ENCODE measurements at places on chromosomes 3 and 15. TPM values are rescaled to one million over a fixed set of nuclear protein-coding genes. Genes with fewer than 3 reads are reported as not detected.

- no peak for DNase-seq
Observed at GRCh38 chr15:99165020-99165790, 60.3 kb downstream of the SYNM start.

- no peak for DNase-seq
Observed at GRCh38 chr3:176946202-176946601, 251.1 kb downstream of the TBL1XR1 start.

- no peak for DNase-seq
Observed at GRCh38 chr3:124699686-124700396, 30.4 kb upstream of the UMPS start.

DNA sequence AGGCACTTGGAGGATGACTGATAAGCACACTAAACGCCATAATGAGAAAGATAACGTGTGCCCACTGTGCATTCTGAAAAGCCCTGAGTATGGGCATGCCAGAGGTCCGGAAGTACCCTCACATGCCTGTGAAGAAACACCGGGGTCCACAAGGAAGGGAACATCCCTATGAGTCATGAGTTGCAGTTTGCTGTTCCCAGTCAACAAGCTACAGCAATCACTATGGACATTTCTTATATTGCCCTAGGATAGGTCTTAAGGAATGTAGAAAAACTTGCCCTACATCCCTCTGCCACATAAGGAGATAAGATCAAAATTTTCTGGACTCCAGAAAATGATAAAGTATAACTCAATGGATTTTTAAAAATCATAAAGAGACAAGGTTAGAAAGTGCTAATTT, 9.9 kb downstream of the MB21D2 start:
- DNase-seq: no peak

GRCh38 chr15:99167201-99167600, 62.3 kb downstream of the SYNM start:
- DNase-seq: no peak

DNA sequence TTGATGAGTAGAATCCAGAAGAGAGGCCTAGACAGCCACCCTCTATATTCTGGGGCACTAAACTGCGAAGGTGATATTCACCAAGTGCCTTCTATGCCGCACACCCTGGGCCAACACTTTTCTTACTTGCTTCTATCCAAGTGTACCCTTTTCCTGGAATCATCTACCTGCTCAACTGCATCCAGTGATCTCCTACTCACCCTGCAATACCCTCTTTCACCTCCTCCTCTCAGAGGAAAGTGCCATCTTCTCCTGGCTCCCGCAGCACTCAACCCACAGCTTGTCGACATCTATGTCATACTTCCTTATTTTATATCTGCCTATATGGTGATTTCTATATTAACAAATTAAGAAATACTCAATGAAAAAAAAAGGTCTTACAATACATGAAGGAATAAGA, 28.6 kb upstream of the LMCD1 start:
- no peak for DNase-seq

DNA sequence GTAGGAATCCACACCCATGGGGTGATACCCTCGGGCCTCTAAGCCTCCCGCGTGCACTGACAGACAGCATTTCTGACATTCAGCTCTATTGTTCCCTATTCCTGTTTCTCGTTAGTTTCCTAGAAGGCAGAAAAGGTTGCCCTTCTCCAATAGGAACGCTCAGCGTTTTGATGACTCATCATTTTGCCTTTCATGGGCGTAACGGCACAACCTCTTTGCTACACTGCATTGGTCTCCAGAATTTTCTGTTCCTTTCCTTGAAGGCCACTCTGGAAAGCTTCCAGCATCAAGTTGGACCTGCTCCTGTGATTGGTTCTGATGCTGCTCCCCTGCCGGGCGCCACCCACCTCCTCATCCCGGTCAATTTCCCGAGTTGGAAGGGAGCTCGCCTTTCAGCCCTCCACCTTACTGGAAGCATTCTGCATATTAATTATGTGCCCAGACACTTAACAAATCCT, 13.0 kb upstream of the TNK2 start:
- DNase-seq: peak; percentile 14

- no peak for DNase-seq
Observed at GRCh38 chr3:4707324-4707723, 214.2 kb downstream of the ITPR1 start.

- peak; percentile 85 for DNase-seq
Observed at GRCh38 chr3:126752303-126753190, 48.5 kb downstream of the CHCHD6 start.

DNA sequence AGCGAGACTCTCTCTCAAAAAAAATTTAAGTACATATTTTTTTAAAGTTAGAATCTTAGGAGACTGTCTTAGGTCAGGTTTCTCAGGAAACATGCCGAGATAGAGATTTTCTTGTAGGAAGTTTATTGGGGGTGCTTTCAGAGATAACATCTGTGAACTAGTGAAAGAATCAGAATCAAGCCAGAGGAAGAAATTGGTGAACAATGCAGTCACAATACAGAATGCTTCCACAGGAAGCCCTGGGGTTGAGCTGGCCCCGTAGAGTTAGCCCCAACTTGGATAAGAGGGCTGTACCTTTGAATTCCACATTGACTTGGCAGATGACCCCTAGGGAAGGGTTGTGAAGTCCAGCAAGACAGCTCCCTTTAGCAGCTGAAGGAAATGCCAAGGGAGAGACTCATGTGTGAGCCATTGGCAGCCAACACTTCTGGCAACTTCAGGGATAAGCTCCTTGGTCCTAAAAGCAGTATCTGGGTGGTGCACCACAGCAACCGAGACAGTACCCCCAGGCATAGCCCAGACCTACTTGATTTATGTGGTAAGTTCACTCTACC, 7.1 kb upstream of the PLCB2 start:
- no peak for DNase-seq

- no peak for DNase-seq
Observed at GRCh38 chr3:4449043-4449805, 17.8 kb downstream of the SUMF1 start.

DNA sequence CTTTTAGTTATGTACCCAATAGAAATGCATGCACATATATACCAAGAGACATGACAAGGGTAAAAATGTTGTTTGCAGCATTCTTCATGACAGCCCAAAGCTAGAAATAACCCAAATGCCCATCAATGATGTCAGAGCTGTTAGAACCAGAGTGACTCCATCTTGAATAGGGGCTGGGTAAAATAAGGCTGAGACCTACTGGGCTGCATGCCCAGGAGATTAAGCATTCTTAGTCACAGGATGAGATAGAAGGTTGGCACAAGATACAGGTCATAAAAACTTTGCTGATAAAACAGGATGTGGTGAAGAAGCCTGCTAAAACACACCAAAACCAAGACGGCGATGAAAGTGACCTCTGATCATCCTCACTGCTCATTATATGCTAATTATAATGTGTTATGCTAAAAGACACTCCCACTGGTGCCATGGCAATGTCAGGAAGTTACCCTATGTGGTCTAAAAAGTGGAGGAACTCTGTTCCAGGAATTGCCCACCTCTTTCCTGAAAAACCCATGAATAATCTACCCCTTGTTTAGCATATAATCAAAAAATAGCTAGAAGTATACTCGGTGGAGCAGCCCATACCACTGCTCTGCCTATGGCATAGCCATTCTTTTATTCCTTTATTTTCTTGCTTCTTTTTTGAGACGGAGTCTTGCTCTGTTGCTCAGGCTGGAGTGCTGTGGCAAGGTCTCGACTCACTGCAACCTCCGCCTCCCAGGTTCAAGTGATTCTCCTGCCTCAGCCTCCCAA, 32.9 kb downstream of the ZBTB11 start:
- no peak for DNase-seq

- no peak for DNase-seq
Observed at GRCh38 chr3:98784666-98785600, 21.8 kb downstream of the ST3GAL6 start.

GRCh38 chr3:146380046-146380445, 89.3 kb downstream of the PLSCR2 start:
- no peak for DNase-seq

DNA sequence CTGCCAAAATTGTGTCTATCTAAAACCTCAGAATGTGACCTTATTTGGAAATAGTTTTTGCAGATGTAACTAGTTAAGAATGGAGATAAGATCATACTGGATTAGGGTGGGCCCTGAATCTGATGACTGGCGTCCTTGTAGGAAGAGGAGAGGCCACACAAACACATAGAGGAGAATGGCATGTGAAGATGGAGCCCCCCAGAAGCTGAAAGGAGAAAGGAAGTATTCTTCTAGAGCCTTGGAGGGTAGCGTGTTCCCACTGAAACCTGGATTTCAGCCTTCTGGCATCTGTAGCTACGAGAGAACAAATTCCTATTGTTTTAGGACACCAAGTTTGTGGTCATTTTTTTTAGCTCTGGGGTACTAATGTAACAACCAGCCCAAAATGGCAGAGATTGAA, 423.0 kb upstream of the TPM1 start:
- no peak for DNase-seq

DNA sequence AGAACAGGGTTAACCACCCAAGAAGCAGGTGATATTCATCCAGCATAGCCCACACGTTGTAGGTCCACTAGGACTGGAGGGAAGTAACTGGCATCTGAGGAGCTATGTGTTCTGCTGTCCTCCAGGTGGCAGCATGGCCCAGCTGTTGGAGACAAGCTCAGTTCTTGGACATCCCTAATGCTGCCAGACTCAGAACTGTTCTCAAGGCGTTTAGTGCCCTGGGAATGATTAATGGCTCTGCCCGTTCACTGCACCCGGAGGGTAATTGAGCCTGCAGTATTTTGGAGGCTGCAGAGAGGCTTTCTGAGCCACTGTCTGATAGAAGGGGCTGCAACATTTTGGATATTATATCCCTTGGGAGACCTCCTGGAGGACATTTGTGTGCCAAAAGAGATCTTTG, 521.3 kb upstream of the SEMA6D start:
- peak; percentile 89 for DNase-seq

DNA sequence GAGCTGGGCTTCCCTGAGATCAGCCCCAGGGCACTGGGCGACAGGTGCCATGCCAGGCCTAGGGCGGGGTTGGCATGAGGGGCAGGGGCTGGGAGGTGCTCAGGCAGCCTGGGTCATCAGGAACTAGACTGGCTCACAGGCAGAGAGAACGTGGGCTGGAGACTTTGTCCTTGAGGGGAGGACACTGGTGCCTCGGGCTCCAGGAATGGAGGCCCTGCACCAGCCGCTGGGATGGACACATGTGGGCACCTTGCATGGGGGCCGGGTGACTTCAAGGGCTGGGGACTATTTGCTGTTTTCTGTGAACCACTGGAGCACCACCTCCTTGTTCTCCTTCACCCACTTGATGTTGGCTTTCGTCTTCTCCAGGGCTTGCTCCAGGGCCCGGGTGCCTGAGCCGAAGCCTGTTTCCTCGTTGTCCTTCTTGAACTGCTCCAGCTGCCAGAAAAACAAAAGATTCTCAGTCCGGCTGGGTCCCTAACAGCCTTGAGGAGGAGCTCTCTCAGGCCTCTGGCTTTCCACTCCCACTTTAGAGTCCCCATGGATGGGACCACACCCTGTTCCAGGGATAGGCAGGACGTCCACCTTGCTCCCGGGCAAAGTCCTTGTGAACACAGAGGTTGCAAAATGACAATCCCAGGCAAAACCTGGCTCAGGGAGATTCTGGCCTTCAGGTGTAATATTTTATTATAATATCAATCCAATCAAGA, 9.1 kb downstream of the MESP2 start:
- DNase-seq: no peak

GRCh38 chr3:68207327-68207726, 552.9 kb upstream of the SUCLG2 start:
- no peak for DNase-seq

- DNase-seq: no peak
Observed at GRCh38 chr15:67201136-67201535, 53.3 kb downstream of the AAGAB start.

DNA sequence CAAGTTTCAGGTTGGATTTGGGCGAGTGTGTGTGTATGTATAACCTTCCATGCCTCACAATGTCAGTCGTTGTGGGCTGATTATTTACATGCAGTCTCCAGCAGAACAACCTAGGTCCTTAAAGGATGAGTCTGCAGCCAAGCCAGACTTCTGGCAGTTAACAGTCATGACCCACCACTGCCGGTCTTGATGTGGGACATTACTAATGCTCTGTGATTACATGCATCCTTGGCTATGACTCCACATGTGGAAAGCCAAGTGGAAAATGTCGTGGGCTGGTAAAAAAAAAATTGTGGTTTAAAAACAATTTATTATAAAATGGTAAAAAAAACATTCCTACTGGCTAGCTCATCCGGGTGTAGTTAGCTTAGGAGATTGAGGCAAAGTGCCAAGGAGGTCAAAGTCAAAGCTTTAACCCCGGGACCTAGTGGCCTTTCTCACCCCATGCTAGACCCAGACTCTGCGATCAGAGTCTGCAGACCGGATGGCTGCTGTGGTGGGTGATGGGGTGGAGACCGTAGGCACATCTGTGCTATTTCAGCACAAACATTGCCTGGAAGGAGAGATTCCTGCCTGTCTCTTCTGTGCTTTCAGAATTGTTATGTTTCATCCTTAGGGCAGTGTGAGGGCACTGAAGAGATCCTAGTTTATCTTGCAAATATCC, 6.8 kb downstream of the RARRES1 start:
- peak; percentile 75 for DNase-seq

MASP1 gene
- total RNA-seq: 236 TPM

ARGFX gene
- total RNA-seq: not detected

FANCD2 gene
- total RNA-seq: 3.3 TPM

PLA1A gene
- total RNA-seq: 4.6 TPM

ISL2 gene
- 3.0 TPM for total RNA-seq

CCDC39 gene
- total RNA-seq: not detected

GPR149 gene
- not detected for total RNA-seq

KIF23 gene
- total RNA-seq: 3.9 TPM

Data from sigmoid colon (tissue), 7 donors.